Activated CD4-positive, alpha-beta T cell treated with anti-CD3 and anti-CD28 coated beads for 36 hours (primary cell): ENCODE measurements at places on chromosomes 11 and 22.

DNA sequence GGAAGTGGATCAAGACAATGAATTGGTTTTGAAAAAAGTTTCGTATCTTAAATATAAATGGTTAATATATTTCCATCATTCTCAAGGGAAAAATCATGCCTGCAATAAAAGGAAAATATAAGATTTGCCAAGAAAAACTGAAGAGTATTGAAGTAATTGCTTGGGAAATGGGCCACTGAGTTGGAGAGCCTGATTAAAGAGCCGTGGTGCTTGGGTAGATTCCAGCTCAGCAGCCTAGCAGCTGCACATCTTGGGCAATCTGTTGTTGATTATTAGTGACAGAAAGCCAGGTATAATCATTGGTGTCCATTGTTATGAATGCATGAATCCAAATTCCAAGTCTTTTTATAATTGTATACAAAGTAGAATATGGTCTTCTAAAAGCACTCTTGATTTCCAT, 800.9 kb upstream of the CHORDC1 start:
- no peak for DNase-seq

GRCh38 chr11:73652046-73652730, 5.8 kb downstream of the PLEKHB1 start:
- DNase-seq, result no peak

- DNase-seq, result peak; percentile 21
Observed at GRCh38 chr22:37212174-37212906, at the start of gene SSTR3. TSS of gene SSTR3 (minus strand) at chr22:37212477. CDS start at chr22:37207803, 4,674 bp downstream.

- DNase-seq, result peak; percentile 17
Observed at GRCh38 chr11:87878373-87878825, 296.8 kb downstream of the RAB38 start.

DNA sequence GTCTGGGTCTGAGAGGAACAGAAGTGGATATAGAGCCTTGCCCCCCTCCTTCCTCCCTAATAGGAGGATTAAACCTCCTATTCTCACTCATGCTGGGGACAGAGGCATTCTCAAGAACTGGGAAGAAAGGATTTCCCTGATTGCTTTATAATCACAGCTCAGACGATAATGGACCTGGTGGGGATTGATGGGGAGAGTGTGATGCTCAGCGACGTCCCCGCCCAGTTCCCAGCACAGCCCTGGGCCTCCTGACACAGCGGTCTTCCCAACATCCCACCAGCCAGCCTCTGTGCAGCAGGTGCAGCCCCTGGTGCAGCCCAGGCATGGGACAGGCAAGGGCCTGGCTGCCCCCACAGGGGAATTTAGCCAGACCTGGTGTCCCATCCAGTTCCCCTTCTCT, 28.4 kb downstream of the TRIM29 start:
- no peak for DNase-seq

DNA sequence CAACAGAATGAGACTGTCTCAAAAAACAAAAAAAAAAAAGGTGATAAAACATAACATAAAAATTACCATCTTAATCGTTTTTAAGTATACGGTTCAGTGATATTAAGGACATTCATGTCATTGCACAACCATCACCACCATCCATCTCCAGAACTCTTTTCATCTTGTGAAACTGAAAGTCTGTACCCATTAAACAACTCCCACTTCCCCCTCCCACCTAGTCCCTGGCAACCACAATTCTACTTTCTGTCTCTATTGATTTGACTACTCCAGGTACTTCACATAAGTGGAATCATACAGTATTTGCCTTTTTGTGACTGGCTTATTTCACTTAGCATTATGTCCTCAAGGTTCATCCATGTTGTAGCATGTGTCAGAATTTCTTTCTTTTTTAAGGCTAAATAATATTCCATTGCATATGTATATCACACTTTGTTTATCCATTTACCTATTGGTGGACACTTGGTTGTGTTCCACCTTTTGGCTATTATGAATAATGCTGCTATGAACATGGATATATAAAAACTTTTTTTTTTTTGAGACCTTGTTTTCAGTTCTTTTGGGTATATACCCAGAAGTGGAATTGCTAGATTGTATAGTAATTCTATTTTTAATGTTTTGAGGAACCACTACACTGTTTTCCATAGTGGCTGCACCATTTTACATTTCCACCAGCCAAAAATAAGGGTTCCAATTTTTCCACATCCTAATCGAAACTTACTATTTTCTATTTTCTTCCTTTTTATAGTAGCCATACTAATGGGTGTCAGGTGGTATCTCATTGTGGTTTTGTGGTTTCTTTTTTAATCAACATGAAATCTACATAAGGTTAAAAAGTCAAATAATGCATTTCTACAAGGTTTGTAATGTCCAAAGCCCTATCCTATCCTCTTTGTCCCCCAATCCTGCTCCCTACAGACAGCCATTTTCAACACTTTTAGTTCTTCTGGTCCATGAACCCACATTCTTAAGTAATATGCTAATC, 23.4 kb upstream of the PIK3C2A start:
- DNase-seq, result peak; percentile 67

DNA sequence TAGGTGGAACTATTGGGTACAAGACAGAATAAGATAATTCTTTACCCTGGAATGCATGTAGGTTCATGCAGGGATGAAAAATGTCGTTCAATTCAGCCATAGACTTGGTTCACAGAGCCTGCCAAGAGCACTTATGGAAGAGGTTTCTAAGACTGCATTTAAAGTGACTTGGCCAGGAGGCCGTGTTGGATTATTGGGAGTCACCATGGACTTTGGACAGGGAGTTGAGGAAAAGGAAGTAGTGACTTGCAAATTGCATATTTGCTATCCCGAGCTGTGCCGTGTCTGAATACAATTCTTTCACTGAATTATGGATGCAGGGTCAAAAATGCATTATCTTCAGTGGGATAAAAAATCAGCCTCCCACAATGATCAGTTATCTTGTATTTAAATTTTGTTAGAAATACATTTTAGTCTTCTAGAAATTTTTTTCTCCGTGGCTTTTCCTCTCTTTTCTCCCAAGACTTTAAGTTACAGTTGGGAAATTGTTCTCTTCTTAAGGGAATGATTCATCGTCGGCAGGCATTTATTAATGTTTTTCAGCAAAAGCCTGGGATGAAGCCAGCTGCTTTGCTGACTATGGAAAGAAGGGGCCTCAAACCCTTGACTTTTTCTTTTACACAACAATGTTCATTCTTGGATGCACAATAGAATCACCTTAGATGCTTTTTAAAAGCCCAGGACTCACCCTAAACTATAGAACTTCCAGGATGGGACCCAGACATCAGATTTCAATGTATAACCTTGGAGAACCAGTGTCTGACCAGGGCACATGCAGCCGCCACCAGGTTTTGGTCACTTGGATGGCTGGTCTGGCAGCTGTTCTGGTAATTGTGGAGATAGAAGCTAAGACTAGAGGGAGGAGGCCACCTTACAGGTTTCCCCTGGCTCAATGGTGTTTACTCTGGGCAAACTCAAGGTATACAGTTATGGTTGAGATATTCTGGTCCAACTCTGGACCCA, 70.8 kb downstream of the FAT3 start:
- DNase-seq, result no peak

DNA sequence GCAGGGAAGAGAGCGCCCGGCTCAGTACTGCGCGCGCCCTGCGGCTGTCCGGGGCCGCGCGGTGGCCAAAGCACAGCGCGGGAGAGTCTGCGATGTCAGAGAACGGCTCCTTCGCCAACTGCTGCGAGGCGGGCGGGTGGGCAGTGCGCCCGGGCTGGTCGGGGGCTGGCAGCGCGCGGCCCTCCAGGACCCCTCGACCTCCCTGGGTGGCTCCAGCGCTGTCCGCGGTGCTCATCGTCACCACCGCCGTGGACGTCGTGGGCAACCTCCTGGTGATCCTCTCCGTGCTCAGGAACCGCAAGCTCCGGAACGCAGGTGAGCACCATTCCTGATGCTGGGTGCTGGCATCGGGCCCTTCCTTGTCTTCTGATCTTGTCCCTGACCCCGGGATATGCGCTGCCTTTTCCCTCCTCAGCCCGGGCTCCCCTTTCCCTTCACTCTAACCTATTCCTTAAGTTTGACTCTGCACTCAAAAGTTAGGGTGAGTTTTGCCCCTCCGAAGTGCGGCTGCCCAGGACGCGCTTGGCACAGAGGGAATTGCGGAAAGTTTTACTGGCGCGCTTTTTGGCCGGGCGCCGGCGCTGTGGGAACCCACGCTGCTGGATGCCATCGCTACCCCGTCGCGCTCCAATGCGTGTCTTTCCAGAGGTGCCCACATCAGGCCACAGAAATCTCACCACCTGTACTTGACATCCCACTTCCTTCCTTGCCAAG, at the start of gene MTNR1B:
TSS of gene MTNR1B (plus strand) at position 18 of the 714 bp plus-strand sequence. CDS start at position 93, 75 bp downstream.
- DNase-seq, result no peak

DNA sequence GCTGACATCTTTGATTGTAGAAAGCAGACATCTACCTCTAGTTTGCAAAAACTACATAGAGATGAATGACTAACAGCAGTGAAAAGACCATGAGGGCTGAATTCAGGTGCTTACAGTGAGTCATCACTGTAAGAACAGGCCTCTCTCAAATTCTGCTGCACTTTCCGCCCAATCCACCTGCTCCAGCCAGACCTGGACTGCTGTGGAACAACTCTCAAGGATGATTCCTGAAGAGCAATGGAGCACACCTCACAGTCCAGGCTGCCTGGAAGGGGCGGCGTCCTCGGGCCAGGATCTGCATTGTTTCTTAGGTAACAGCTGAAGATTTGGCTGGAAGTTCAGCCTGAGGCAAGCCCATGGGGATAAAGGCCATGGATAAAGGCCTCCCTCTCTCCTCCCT, 15.1 kb downstream of the APOL2 start:
- no peak for DNase-seq

DNA sequence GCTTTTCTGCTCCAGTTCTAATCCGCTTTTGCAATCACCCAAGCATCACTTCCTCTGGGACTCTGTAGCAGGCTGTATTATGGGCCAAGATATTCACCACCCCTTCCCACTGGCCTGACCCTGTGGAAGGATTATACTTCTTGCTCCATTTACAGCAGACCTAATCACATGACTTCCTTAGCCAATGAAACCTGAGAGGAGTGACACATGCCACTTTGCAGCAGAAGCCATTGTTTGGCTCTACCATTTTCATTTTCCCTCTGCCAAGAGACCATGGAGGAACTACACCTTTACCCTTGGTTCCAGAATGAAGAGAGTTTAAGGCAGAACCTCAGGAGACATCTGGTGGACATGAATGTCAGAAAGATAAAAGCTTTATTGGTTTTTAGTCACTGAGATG, 134.9 kb upstream of the HSD17B12 start:
- DNase-seq, result no peak

DNA sequence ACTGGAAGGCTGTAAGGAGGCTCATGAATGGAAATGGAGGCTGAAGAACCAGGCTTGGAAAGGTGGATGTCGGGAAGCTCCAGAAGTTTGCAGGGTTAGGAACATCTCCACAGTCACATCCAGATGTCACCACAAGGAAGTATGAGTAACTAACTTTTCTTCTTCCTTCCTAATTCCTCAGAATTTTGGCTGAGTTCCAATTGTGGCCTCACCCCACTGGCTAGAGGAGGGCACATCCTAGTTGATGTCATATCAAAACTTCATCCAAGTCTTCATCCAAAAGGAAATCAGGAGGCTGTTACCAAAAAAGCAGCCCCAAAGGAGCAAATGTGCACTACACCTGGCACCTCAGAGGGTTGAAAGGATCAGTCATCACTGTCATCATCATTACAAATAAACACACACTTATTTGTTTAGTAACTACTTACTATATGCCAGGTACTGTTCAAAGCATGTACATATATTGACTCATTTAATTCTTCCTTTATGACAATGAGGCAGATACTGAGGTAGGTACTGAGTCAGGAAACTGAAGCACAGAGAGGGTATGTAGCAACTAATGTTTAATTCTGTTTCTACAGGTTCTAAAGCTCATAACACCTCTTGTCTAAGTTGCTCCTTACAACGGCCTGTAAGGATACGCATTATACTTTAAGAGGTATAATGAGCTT, 7.3 kb upstream of the PTPN5 start:
- DNase-seq, result no peak

- DNase-seq, result no peak
Observed at GRCh38 chr11:103327721-103328120, 218.5 kb downstream of the DYNC2H1 start.

- no peak for DNase-seq
Observed at GRCh38 chr11:96219981-96220623, 122.9 kb downstream of the MAML2 start.

DNA sequence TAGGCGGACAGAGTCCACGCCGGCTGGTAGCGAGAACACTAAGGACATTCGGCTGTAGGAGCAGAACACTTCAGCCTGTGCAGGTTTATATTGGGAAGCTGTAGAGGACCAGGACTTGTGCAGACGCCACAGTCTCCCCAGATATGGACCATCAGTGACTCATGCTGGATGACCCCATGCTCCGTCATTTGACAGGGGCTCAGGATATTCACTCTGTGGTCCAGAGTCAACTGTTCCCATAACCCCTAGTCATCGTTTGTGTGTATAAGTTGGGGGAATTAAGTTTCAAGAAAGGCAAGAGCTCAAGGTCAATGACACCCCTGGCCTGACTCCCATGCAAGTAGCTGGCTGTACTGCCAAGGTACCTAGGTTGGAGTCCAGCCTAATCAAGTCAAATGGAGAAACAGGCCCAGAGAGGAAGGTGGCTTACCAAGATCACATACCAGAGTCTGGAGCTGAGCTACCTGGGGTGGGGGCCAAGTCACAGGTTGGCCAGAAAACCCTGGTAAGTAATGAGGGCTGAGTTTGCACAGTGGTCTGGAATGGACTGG, 17.2 kb downstream of the P2RY2 start:
- no peak for DNase-seq

DNA sequence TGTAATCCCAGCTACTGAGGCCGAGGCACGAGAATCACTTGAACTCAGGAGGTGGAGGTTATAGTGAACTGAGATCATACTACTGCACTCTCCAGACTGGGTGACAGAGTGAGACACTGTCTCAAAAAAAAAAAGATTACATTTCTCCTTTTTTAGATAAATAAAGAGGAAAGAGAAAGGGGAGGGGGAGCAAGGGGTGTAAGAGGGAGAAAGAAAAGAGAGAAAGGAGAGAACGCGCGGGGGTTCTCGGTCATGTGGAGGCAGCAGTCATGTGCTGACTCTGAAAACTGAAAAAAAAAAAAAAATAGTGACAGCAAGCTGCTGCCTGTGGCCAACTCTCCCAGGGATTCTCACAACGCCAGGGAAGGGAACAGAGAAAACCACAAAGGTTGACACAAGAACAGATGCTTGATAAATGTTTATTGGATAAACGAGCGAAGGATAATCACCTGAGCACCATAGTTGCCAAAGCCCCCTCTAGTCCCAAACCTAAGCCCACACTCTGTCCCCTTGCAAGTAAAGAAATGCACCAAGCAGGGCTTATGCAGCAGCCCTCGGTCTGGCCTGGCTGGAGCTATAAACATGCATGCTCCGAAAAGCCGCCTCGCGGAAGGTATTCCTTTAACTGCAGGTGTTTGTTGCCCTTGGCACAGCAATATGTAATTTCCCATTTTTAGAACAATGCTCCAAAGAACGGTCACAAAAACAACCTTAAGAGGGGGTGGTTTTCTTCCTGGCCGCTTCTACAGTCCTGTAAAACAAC, 14.5 kb downstream of the SCGB1A1 start:
- no peak for DNase-seq

GRCh38 chr11:40230821-40231220, 1228.6 kb downstream of the LRRC4C start:
- DNase-seq, result no peak

- DNase-seq, result no peak
Observed at GRCh38 chr11:109658190-109658589, 236.2 kb downstream of the C11orf87 start.
